ENCODE measurements at places on chromosomes 1 and 21.

DNA sequence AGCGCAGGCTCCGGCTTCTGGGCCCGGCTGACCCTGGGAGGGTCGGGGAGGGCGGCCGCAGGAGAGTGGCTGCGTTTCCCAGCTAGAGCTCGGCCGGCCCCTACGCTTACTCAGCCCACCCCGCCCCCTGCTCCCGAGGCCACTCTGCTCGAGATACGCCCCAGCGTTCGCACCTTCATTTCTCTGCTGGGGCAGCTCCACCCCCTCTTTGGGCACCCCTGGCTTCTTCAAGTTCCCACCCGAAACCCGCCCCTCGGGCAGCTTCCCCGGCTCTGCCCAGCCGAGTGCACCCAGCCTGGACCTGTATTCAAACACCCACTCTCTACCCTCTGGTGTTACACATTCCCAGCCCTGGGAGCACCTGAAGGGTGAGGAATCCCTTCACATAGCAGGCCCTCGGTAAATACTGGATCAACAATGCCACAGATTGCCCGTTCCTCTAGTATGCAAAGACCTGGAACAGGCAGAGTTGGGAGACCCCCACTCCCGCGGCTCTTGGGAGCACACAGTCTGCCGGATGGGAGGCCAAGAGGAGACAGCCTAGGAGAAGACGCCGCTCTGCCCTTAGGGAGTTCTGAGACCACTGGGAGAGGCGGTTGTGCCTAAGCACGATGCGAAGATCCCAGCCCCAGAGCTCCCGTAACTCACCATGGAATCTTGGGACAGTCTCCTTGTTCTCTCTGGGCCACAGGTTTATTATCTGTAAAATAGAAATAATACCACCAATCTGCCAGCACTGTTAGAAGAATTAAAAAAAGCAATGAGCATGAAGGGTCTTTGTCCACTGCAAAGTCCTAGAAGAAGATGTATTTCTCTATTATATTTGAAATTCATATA is 566 bp upstream of the PAQR7 start:
- no peak for DNase-seq

- no peak for DNase-seq
These were observed 154.4 kb downstream of the OMA1 start for GRCh38 chr1:58392083-58392482.

GRCh38 chr1:117638759-117639158 is 32.9 kb downstream of the TENT5C start:
- DNase-seq: no peak

DNA sequence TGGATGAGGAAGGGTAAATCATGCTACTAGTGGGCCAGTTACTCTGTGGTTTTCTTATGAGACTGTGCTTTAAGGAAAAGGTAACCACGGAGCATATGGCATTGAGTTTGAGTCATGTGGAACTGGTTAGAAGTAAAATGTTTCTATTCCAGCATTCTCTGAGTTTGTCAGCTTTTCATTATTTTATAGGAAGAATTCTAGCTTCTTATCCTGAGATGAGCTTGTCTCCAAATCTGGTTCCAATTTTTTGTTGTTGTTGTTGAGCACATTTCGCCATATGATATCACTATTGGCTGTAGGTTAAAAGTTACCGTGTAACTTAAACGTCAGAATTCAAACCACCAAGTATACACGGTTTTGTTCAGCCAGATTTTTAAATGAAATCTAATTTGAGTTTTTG is 69.9 kb downstream of the ATF6 start:
- DNase-seq: no peak

DNA sequence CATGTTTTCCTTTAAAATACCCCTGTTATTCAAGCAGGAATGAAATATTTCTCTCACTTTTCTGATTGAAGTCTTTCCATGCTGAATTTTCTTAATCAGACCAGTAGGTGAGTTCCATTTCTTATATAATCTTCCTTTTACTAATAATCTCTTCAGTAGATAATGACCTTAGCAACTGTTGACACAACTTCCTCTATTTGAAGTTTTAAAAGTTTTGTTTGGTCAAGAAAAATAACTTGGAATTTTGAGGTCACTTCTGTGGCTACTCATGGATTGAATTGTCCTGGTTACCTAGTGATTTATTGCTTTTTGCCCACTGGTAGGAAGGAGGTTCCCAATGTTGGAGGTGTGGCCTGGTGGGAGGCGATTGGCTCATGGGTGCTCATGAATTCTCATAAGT is 70.6 kb upstream of the PAXBP1 start:
- DNase-seq: no peak

DNA sequence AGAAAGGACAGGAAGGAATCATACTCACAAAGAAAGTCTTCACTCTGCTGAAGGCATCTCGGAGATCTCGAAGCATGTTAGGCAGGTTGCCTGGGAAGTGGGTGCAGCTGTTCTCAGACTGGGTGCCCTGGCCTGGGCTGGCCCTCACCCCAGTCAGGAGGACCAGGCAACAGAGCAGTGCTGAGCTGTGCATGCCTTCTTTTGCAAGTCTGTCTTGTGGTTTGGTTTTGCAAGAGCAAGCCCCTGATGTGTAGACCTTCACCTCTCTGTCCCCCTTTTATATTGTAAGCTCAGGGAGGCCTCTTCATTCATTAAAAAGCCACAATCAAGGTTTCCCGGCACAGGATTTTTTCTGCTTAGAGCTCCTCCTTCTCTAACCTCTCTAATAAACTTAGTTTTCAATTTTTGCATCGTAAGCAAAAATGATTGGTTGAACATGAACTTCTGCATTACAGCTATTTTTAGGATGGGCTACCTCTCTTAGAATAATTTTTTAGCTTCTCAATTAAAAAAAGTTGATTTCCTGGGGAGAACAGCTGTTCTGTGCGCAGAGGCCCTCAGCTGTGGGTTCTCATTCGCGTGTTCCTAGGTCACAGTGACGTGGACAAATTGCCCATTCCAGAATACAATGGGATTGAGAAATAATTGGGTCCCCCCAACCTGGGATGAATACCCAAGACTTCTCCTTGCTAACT is at the start of gene IL10:
Gene IL10 (minus strand): TSS at position 252 of the 695 bp plus-strand sequence. CDS start 59 bp downstream, at position 193.
- no peak for DNase-seq

GRCh38 chr1:153359241-153359640 is 1.6 kb downstream of the S100A9 start:
- no peak for DNase-seq

- no peak for DNase-seq
These were observed 294.9 kb downstream of the LRRIQ3 start for GRCh38 chr1:73903092-73903491.

DNA sequence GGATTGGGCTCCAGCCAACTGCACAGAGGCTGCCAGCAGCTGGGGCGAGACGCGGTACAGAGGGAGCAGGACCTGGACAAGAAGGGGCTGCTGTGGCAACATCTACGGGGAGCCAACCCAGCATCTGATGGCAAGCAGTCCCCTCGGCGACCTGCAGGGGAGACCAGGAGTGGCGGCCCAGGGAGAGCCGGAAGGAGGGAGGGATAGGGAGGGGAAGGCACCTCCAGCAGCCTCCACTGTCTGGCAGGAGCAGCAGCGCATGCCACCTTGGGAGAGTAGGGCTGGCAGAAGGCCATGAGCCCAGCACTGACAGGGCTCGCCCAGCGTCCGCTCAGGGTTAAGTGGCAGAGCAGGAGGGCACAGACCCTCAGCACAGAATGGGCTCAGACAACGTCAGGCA is 17.3 kb downstream of the CHD5 start:
- DNase-seq: no peak

- no peak for DNase-seq
These were observed 170.1 kb downstream of the CRB1 start for GRCh38 chr1:197438010-197438790.

GRCh38 chr1:208888376-208888775 is 644.2 kb upstream of the PLXNA2 start:
- DNase-seq: no peak

- no peak for DNase-seq
These were observed 443.4 kb upstream of the RGS18 start for GRCh38 chr1:191714845-191715244.

DNA sequence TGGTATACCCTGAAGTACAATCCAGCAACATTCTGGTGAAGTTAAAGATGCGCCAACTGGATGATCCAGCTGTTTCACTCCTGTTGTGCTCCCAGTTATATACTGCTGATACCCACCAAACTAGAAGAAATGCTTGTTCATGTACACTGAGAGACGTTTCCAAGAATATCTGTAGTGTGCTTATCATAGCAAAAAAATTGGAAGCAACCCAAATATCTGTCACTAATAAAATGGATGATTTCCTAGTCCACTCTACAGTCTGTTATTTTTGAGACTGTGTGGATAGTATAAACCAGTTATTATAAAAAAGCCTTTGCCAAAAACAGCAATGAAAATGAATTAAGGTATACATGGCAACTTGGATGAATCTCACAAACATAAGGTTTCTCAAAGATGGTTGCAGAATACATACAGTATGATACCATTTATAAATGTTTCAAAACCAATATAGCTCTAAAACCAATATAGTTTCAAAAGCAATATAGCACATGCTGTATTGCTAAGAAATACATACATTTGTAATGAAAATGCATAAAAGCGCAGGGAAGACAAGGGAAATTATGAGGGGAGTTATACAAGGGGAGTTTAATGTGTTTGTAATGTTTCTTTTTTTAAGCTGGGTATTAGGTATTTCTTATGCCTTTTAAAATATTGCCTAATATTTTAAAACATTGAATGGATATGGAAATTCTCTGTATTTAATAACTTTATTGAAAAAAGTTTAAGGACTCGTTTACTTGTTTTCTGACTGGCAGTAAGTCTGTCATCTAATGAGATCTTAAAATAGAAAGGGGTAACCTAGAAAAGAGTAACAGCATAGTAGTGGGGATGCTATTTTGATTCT is 36.5 kb downstream of the GPSM2 start:
- no peak for DNase-seq

DNA sequence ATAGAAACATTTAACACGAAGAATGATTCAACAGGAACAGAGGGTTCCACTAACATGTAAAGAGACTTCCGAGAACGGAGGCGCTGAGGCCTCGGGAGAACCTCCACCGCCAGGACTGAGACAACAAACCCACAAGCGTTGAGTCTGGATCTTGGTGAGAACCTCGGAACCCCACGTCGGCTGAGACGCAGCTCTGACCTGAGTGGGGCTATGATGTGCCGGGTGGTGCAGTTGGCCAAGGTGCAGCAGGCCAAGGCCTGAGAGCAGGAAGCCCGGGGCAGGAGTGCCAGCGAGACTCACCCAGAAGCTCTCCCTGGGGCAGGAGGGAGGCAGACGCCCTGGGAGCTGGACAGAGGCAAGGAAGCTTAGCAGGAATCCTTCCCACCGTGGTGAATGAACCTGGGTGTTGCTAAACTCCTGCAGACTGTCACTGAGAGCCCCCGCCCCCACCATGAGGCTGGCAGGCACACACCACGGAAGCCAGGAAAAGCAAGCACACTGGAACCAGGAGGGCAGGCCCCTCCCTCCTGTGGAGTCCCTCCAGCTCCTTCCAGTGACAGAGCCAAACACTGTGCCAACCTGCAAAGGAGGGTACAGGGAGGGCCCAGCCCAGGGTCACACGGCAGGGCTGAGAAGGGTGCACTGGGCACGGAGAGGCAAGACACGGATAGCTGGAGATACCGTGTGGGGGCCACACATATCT is 34.8 kb downstream of the WDR4 start:
- DNase-seq: no peak

GRCh38 chr1:18746981-18747380 is 112.5 kb downstream of the TAS1R2 start:
- no peak for DNase-seq

GRCh38 chr21:14707511-14708020 is 161.5 kb upstream of the SAMSN1 start:
- DNase-seq: no peak

DNA sequence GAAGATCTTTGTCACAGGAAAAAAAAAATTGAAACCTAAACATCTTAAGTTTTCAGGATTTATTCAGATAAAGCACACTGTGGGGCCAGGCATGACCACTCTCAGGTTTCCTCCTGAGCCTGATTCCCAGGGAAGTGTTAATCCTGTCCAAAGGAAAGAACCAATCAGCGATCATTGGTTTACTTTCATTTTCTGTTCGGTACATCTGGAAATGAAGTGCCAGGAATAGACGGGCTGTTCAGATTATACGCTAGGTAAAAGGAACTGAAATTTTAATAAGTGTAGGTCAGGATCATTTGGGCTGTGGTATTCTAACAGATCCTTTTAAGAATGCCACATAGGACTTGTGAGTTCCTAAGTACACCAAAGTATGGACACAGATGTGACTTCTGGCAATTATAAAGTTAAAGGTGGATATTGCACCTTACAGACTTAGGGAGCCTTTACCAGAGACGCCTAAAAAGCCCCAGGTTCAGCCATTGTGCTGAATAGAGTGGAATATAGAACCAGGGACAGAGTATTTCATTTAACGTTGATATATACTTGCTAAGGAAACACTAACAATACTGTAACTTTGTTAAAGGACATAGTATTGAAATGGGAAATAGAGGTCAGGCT is 9.3 kb upstream of the CACYBP start:
- no peak for DNase-seq

DNA sequence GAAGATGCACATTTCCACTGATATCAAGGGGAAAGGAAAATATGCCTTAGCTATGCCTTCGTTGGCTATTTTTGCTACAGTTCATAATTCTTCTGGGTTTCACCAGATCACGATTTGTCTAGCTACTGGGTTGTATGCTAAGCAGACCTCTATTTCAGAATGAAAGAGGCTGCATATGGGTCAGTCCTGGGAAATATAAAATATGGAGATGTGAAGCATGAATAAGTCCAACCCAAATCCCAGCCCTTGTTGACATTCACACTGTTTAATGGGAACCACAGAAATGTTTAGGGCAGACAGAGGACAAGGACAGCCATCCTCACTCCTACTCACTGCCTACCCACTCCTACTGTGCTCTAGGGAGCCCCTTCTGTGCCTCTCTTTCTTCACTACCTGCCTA is 343.2 kb upstream of the CAMK1G start:
- no peak for DNase-seq

DNA sequence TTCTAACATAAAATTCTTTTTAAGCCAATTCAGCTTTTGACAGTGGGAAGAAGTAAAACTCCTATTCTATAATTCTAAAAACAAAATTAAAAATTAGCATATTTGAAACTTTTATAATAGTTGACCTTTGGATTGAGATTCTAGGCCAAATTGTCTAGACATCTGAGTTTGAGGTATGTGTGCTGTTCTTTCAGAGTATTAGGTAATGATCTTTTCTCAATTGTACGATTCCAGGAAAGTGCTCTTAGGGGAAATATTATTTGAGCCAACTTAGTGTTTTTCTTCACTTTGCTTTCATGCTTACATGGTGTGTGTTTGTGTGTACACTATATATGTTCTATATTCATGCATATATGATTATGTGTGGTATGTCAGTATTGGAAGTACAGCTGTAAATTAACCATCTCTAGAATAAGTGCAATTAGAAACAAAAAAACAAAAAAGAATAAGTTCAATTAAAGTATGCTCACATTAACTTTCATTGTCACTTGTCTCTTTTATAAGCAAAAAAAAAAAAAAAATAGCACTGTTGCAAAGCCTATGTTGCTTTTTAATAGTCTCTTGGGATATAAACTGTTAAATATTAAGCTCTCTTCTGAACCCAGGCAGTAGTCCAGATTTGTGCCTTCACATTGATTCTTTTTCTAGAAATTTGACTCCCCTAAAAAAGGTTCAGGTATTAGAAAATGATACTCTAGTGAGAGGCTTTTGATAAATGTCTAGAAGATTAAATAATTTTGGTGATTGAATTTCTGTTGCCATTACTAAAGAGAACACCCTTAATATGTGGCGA is 132.2 kb downstream of the ATP5PO start:
- no peak for DNase-seq

Measured in activated CD4-positive, alpha-beta T cell treated with anti-CD3 and anti-CD28 coated beads, Interleukin-2, amount 50 U/mL, for 4 hours (primary cell).